ENCODE measurements at places on chromosomes 5 and 9.

DNA sequence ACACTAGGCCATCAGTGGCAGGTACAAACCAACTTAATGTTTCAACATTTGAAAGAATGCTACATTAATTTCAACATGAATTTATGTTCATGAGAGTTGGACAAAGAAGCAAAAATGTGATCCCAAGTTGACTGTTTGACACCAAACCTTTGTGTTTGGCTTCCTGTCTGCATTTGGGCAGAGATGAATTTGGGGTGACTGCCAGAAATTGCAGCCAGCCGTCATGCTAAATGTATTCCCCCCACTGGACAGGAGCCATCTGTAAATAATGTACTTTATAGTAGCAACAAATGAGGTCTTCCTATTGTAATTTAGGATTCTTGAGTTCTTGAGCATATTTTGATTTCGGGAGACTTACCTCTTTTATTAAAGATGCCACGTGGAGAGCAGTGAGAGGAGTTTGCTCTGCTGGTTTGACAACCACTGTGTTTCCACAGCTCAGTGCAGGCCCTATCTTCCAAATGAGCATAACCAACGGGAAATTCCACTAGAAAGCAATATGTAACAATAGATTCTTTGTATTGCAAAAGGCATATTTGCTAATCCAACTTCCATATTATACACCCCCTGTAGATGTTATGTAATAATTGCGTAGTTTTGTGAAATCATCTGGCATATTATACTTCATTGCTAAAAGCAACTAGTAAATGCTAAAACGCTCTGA is 27.6 kb downstream of the ALDH1A1 start:
- no peak for DNase-seq

DNA sequence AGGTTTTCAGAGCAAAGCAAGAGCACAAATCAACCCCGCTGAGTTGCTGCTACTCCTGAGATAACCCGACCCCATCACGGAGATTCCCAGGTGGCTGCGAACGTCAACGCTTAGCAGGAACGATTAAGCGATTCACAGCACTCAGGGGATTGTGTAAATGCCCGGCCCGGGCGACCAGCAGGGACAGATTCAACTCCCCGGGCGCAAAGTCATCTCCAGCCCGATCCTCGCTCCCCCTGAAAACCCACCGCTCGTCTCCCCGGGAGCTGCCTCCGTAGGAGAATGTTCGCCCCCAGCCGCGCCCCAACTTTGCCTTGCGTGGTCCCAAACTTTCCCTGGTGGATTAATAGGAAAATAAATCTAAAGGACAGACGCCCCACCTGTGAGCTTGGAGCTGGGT is 685 bp downstream of the SLC24A2 start:
- DNase-seq: no peak

- no peak for DNase-seq
These were observed 161.8 kb downstream of the ICE1 start for GRCh38 chr5:5584236-5584745.

- no peak for DNase-seq
These were observed 16.3 kb upstream of the OBP2B start for GRCh38 chr9:133225171-133226011.

DNA sequence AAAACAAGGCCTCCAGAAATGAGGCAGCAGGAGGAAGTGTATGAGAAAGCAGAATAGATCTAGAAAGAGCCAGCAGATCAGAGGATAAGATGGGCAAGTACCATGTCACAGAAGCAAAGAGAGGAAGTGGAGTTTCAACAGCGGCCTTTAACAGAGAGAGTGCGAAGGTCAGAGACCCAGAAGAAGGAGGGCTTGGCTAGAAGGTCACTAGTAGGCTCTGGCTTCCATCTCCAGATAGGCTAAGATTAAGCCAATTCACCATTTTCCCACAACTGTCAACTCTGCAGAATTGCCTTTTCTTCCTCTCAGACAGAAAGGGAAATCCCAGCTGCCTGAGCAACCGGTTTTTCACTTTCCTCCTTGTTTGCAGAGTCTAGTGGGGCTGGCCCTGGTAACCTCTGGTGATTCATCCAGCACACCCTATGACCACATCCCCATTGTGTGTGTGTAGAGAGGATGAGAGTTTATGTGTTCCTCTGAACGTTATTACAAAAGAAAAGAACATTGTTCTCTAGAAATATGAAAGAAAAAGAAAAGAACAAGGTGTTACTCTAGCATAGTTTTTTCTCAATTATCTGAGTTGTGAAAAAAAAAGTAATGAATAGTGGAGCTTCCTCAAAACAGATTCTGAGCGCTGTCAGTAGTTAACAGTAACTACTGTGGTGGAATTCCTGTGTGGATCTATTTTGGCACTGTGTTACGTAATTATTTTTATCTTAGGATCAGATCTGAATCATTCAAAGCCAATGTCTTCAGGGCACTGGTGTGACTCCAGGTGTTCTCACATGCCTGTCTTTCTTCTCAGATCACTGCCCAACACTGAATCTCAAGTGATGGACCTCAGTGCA is 220.4 kb downstream of the ARRDC3 start:
- DNase-seq: peak; percentile 17

DNA sequence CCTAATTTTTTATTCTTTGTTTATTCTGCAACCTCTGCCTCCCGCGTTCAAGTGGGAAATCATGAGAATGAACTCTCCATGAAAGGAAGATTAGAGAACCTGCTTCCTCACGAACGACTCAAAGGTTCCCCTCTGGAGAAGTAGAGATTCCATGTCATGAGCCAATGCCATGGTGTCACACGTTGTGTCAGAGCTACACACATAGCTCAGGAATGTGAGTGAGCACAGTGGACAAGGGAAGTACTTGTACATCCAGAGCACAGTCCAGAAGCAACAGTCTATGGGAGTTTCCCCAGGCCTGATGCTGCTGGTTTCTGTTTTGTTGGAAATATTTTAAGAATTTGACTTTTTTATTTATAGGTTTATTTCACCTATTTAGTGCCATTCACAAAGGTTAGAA is 26.8 kb upstream of the PPP2CA start:
- no peak for DNase-seq

- DNase-seq: no peak
These were observed 673.2 kb downstream of the CDH18 start for GRCh38 chr5:19314840-19315239.

All from GM12891 (cell line).